ENCODE measurements at places on chromosomes 4 and X. TPM values are rescaled to one million over a fixed set of nuclear protein-coding genes. Genes with fewer than 3 reads are reported as not detected.

Gene KCNE5
- 0.36 TPM for total RNA-seq

Gene P2RY4
- 0.29 TPM for total RNA-seq

Gene CWH43
- not detected for total RNA-seq

Gene HTR2C
- total RNA-seq, result not detected

DNA sequence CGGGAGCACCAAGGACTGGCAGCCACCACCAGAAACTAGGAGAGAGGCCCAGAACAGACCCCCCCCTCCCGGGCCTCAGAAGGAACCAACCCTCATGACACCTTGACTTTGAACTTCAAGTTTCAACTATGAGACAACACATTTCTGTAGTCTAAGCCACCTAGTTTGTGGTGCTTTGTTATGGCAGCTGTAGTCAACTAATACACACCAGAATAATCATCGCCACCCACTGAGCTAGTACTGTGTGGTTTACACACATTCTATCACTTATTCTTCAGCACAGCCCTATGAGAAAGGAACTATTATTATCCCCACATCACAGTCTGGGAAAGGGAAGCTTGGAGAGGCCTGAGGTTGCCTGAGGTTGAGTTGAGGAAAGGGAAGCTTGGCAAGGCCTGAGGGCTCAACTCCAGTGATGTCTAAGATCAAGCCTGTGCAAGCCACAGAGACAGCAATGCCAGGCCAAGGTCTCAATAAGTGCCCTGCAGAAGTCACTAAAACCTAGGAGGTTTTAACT is 126.6 kb downstream of the FHDC1 start:
- DNase-seq, result no peak

DNA sequence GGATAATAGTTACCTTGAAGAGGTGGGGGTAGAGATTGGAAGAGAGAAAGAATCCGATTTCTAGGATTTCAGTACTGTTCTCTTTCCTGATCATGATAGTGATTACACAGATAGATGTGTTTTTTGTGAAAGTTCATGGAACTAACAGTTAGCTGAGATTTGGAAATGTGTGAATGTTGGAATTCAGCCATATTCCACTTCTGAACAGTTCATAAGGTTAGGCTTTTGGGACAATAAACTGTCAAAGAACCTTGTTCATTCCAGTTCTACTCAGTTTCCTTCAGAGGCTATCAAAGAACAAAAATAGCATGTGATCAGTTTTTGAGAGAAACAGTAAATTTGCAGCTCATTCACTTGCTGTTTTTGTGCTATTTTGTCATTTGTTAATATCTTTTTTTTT is 43.6 kb downstream of the RUFY3 start:
- no peak for DNase-seq

DNA sequence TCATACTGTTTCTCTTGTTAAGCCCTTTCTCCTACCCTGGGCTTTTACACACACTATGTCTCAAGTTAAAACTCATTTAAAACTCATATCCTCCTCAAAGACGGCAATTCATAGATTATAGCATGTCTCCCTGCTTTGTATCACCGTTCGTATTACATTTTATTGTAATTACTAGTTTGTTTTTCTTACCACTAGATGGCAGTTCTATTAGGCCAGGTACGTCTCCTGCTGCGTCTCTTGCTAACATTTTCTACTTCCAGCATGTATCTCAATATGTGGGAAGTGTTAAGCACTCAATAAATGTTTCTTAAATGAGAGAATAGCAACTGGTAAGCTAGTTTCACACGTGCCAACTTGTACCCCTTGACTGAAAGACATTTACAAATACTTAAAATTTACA is 450.3 kb upstream of the PCDH7 start:
- no peak for DNase-seq

- DNase-seq, result no peak
Observed at GRCh38 chr4:84994280-84994679, 27.8 kb upstream of the WDFY3 start.

- no peak for DNase-seq
Observed at GRCh38 chr4:111839141-111839540, 306.1 kb upstream of the FAM241A start.

DNA sequence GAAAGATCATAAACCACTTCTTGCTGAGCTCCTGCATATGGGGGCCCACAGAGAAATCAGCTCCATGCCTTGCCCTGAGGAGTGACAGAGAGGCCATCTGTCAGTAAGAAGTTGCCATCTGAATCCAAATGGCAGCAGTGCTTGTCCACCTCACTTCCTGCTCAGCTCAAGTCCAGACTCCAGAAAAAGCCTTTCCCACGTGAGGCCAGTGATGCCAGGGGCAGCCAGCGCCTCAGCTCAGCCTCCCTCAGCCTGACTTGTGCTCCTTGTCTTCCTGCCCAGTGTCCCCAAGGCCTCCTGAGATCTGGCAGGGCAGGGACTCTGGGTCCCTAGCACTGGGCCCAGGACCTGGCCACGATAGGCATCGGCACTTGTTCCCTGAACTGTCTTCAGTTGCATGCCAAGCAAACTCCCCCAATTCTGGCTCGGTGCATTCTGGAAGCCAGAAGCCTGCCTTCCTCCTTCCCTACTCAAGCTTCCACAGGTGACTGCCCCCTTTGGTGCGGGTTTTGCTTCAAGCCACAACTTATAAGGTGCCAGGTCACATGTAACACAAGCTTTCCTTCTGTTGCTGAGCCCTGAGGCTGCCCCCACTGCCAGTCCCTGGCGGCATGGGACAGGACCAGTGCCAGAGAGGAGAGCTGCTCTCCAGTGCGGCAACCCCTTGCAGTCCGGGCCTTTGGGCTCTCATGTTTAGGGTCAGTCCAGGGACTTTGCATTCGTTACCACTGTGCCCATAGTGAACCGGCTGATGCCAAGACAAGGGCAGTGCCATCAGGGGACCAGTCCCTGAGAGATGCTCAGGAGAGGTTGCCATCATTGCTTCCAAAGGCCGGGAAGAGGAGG is 2.2 kb downstream of the ZNF185 start:
- peak; percentile 65 for DNase-seq

GRCh38 chr4:123265443-123265842 is 131.2 kb upstream of the SPRY1 start:
- no peak for DNase-seq

Data from osteoblast (primary cell).